ENCODE measurements at places on chromosomes 6 and 20.

- no peak for DNase-seq
Measured at GRCh38 chr6:106149472-106150069, 63.4 kb downstream of the PRDM1 start.

GRCh38 chr6:85726206-85726605, 83.5 kb upstream of the SYNCRIP start:
- no peak for DNase-seq

DNA sequence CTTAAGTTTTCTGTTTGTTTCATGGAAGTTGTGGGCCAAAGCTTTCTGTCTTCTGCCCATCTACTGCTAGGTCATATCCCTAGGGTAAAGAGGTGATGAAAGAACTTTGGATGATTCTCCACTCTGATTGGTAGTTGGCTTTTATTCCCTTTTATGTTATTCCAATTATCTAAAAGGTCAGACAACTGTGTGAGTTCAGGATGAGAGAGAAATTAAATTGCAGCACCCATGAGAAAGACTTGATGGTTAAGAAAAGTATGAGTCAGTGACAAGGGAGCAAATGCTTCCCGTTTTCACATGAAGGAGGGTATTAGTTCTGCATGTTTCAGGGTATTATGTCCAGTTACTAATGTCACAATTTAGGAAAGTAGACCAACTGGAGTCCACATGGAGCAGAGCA, 136.3 kb downstream of the CD109 start:
- DNase-seq = no peak

DNA sequence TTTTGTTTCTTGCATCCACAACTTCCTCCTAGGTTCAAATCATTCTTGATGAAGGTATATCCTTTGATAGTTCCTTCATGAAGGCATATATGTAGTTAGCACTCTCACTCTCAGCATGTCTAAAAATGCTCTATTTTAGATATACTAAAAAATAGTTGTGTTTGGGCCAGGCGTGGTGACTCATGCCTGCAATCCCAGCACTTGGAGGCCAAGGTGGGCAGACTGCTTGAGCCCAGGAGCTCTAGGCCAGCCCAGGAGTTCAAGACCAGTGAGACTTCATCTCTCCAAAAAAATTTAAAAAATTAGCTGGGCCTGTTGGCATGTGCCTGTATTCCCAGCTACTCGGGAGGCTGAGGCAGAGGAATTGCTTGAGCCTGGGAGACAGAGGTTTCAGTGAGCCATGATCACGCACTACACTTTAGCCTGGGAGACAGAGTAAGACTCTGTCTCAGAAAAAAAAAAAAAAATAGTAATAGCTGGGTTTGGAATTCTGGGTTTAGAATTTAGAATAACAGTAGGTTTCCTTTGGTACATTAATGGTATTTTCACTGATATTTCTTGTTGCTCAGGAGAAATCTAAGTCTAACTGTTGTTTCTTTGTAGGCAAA, 7.0 kb downstream of the SERAC1 start:
- no peak for DNase-seq

- no peak for DNase-seq
Measured at GRCh38 chr6:49515485-49516146, 15.9 kb downstream of the GLYATL3 start.

- no peak for DNase-seq
Measured at GRCh38 chr6:161696801-161697200, 422.9 kb upstream of the AGPAT4 start.

GRCh38 chr6:113694278-113695077, 162.7 kb upstream of the MARCKS start:
- DNase-seq = no peak

DNA sequence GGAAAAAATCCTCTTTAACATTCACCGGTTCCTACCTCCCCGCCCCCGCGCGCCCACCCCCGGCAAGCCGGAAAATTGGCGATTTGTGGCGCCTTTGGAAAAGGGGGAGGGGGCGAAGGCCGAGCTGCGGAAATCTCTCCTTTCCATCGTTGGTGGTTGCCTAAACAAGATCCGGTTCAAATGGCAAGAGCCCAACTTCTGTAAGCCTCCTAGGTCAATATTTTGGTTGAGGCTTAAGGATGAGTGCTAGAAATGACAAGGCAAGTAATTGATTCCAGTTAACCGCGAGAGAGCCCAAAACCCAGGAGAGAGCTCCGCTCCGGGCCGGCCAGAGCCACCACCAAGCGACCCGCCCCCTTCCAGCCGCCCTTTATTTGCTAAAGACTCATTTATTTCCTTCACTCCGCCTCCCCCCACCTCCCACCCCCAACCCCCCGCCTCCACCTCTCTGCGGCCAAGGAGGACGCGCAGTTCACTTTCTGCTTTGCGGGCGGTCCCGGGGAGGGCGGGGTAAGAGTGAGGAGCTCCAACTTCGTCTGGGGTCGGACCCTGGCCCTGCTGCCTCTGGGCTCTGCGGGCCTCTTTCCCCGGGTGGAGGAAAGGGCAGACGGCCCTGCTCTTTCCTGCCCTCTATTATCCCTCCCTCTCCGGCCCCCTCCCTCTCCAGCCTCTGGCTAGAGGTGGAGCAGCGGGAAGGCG, 838 bp upstream of the NKX2-2 start:
- DNase-seq = no peak

DNA sequence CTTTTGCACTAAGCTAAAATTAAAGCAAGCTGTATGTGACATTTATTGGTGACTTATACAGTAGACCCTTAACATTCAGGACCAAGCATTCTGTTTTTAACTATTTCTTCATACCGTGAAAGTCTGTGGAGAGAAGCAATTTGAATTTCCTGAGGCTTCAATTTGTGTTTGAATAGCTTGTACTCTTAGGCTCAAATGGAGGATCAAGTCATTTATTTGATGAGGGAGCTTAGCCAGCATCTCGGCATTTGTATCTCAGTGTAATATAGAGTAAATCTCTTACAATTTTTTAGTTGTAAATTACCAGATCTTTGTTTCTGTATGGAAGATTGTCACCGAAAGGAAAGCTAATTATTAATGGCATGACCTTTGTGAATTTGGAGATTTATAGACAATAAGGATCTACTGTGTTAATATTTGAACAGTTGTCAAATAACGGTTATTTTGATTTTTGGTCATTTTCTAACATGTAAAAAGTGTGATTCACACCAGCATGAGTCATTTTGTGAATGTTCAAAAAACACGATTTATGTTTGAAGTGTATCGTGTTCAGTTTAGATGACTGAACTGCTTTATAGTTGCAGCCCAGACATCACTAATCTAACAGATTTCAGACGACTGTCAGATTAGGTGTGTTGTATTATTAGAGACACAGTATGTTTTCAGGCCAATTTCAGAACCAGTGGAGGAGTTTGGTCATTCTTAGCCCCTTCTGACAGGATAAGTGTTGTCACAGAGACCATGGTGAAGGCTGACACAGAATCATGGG, 332.9 kb downstream of the CDKAL1 start:
- DNase-seq = no peak

GRCh38 chr6:143279385-143279784, 171.1 kb downstream of the ADAT2 start:
- no peak for DNase-seq

DNA sequence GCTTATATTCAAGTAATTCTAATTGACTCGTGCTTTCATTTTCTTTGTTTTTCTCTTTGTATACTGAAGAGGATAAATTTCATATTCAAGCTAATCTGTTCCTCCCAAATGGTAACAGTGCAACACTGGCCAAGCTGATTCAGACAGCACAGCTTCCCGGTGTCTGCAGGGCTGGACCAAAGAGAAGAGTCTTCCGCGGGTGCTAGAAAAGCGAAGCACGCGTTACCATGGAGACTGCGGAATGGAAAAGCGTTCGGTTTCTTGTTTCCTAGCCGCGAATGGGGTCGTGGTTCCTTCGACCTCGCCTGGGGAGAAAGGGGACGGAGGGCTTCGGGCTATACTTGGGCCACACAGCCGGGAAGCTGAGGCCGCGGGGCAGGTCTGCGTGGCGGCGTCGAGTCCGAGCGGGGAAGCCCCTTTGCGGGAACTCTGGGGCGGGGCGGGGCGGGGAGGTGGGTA, 6.2 kb upstream of the ZNF311 start:
- no peak for DNase-seq

DNA sequence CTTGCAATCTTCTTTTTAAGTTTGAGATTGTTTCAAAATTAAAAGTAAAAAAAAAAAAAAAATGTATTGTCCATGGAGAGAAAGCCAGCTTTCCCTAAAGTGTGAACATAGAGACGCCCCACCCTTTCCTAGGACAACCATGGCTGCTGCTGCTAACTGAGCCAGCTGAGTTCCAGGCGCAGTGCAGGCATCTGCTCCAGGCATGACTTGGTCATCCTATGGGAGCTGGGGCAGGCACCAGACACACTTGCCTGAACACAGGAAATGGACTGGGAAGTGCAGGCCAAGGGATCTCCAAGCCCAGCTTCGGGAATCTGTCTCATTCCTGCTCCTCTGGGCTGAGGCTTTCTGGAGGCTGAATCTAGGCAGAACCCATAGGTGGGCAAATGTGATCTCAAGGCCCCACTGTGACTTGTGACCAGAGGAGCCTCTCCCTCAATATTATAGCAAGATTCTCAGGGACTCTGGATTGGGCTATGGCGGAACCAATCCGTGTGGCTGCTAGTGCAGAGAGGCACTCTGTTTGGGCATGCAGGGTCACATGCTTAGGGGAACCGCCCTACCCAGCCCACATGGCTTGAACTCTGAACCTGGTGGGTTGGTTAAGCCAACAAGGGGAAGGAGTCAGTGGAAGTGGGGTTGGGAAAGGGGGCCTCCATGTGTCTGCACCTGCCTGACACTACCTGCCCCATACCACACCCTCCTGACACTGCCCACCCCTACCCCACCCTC, 138.2 kb upstream of the CST7 start:
- DNase-seq = no peak

DNA sequence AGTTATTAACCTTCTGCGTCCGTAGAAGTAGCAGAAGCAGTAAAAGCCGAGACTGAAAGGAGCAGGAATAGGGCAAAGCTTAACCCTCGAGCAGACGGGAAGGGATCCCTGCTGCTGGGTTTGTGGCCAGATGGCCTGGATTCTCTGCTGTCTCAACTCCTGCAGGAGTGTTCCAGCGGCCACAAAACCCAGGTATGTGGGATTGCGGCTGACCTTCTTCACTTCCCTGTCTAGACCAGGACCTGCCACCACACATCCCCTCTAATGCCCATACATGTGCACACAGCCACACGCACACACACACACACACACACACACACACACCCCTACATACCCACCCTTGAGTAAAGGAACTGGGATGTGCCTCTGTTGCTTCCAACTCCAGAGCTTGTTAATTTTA, 33.1 kb upstream of the TNFRSF21 start:
- DNase-seq = no peak
